HS-5 (cell line): ENCODE measurements at places on chromosomes 11 and 22.

DNA sequence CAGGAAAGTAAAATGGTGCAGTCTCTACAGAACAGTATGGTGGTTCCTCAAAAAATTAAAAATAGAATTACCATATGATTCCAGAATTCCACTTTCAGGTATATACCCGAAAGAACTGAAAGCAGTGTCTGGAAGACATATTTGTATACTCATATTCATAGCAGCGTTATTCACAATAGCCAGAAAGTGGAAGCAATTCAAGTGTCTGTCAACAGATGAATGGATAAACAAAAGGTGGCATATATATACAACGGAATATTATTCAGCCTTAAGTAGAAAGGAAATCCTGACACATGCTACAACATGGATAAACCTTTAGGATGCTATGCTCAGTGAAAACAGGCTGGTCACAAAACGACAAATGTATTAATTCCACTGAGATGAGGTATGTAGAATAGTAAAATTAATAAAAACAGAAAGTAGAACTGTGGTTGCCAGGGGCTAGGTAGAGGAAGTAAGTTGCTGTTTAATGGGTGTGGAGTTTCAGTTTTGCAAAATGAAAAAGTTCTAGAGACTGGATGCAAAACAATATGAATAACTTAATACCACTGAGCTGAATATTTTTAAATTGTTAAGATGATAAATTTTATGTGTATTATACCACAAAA, 14.5 kb downstream of the SAA1 start:
- DNase-seq: no peak

GRCh38 chr11:68806931-68807844, 34.5 kb downstream of the CPT1A start:
- DNase-seq: no peak

- no peak for DNase-seq
Measured at GRCh38 chr11:61345954-61346843, 13.2 kb downstream of the TKFC start.

DNA sequence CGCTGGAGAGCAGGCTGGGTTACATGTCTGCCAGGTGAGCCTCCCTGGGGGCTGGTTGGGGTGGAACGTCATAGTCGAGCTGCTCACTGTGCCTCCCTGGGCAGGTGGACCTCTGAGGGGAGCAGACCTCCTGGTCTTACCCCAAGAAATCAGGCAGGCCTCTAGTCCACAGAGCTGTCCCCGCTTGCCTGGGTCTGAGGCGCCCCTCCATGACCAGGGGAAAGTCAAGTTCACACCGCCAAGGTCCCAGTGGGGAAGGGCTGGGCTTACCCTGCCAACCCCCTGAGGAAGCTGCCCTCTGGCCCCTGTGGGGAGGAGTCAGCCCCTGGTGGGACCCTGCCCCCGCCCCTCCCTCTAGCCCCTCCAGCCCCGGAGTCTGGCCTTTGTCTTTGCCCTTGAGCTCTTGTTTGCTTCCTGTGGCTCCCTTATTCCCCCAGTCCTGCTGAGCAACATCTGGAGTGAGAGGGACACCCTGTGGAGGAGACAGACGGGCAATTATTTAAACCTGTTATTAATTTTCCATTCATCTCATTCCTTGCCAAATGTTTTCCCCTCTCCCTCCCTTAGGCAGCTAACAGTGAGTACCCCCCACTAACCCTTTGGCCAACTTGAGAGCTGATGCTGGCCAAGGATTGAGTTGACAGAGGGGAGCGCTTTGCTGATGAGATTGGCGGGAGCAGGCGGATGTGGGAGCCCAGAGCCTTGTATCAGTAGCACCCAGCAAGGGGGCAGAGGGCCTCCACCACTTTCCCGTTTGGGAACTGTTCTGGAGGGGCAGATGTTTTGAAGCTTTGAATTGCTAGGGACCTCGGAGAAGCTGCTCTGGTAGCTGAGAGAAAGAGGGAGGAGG, 83.4 kb downstream of the CEP164 start:
- no peak for DNase-seq

GRCh38 chr22:47192651-47193437, 430.4 kb downstream of the TBC1D22A start:
- DNase-seq: no peak

- peak; percentile 1 for DNase-seq
Measured at GRCh38 chr22:46661221-46661851, 41.1 kb downstream of the GRAMD4 start.

DNA sequence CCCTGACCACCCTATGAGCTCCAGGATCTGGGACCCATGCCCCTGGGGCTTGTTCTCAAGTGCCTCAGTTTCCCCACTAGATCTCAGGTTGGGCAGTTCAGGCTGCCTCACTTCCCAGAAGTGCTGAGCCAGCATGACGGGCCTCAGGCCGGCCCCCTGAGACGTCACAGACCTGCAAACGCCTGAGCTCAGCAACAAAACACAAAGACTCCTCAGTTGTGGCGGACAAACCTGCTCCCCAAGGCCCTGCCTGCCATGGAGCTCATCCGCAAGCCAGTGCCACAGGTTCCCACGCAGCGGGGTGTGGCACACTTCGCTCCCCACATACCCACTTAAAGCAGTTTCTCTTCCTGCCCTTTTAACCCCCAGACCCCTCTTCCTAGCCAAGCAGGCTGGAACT, 45.2 kb downstream of the NECTIN1 start:
- no peak for DNase-seq

GRCh38 chr22:45164270-45165088, 754 bp downstream of the NUP50 start:
- no peak for DNase-seq

DNA sequence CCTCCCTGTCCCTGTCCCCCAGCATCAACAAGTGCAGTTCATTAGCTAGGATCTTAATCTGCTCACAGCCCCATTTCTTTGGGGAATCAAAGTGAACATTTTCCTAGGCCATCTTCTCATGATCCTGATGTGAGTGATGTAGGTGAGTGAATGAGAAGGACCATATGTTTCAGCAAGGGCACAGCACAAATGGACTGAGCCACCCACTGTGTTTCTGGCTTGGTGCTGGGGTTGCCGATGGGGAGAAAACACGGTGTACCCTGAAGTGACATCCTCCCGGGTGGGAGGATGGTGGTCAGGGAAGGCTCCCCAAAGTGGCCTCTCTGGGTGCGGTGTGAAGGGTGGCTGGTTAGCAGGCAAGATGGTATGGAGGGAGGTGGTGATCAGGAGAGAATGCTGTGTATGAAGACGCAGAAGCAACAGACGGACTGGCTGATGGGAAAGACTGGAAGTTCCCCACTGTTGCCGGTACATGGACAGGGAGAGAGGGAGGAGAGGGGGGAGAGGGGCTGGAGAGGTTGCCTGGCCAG, 72.2 kb downstream of the JAM3 start:
- no peak for DNase-seq

- no peak for DNase-seq
Measured at GRCh38 chr11:47510209-47510608, 42.7 kb downstream of the CELF1 start.
